ENCODE measurements at places on chromosomes 1 and 21.

GRCh38 chr1:17207046-17207445, 2.1 kb downstream of the PADI1 start:
- no peak for DNase-seq

DNA sequence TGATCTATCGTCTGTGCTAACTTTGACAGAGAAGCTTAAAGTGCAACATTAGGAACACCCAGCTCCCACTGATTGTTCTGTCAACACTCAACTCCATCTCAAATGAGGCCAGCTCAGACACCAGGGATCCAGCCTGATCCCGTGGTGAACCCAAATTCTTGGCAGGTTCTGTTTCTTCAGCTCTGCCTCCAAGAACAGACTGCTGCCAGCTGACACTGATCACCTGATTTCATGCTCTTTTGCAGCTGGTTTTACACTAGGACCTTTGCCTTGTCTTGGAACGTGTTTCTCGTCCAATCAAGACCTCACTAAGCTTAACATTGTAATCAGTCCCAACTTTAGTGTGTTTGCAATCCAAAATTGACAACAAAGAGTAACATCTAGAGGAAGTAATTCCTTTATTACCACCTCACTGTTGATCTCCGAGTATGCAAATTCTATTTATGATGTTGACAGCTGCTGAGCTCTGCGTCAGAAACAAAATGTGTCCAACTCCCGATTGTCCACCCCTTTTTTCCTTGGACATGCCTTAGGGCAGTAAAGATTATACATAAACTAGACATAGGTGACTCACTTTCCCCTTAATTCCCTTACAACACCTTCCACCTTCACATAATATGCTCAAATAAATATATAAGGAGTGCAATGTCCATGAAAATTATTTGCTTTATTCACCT, 1.6 kb upstream of the HYI start:
- DNase-seq = no peak

GRCh38 chr1:224127925-224128819, 14.3 kb downstream of the FBXO28 start:
- no peak for DNase-seq

DNA sequence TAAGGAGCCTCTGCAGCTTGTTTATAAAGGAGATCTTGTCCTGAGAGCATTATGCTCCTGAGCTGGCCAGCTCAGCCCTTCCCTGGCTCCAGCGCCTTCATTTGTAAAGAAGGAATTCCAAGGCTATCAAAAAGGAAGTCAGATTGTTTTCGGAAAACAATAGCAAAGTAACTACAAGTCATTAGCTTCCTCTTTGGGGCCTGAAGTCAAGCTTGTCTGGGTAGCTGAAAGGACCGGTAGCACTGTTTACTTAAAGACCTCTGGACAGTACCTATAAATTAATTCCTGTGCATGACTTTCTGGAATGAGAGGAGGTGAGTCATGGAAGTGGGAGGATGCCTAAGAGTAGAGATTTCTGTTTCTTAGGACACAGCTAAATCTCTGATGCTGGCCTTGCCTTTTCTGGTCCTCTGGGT, 20.7 kb upstream of the GJA5 start:
- no peak for DNase-seq

DNA sequence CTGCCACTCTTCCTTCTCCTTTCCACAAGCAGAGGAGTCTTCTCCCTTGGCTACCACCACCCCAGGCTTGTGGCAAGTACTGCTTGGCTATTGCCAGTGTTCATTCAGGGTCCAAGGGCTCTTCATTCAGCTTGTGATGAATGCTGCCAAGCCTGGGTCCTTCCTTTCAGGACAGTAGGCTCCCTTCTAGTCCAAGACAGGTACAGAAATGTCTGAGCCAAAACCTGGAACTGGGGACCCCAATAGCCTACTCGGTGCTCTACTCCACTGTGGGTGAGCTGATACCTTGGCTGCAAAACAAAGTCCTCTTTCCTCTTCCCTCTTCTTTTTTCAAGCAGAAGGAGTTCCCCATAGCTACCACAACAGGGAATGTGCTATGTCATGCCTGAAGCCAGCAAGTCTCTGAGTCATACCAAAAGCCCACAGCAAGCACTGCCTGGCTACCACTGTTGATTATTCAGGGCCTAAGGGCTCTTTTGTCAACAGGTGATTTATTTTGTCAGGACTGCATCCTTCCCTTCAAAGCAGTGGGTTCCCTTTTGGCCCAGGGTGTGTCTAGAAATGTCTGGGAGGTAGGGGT, 268.9 kb downstream of the HHAT start:
- peak; percentile 85 for DNase-seq

- DNase-seq = no peak
Measured at GRCh38 chr1:66028035-66028434, 235.3 kb downstream of the PDE4B start.

DNA sequence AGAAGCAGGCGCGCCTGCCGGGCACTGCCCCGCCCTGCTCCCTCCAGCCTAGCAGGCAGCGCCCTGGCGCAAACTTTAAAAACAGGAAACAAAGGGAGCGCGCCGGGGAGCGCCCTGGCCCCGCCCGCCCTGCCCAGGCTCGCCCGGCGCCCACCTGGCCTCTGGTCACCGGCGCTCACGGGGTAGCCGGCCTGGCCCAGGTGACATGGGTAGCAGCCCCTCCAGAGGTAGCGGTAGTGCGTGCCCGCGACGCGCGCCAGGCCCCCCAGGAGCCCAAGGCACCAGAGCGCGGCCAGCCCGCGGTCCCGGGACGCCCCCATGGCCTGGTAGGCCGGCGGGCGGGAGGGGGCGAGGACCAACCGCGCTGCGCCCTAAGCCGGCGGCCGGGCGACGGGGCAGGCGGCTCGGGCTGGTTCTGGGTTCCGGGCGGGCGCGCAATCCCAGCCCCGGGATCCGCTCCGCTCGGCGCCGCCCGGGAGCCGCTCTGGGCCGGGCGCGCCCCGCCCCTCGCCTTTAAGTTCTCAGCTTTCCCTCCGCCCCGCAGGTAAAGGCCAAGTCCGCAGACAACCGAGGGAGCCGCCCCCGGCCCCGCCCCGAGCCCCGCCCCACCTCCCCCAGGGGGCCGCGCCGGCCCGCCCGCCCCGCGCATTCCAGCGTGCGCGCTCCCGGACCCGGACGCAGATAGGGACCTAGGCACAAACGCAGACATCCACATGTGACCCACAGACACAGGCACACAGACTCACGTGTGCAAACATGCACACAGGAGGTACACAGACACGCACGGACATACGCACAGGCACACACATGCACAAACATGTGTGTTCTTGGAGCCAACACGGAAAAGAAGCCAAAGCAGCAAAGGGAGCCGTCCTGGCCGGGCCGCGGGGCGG, 76.7 kb downstream of the ARHGEF16 start:
- DNase-seq = peak; percentile 20

- no peak for DNase-seq
Measured at GRCh38 chr21:43697758-43698643, 20.9 kb upstream of the PDXK start.

DNA sequence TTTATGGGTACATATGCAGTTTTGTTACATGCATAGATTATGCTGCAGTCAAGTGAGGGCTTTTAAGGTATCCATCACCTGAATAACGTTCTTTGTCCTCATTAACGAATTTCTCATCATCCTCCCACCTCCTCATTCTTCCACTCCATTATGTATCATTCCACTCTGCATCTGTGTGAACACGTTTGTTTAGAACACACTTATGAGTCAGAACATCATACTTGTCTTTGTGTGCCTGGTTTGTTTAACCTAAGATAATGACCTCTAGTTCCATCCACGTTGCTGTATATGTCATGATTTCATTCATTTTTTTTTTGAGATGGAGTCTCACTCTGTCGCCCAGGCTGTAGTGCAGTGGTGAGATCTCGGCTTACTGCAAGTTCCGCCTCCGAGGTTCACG, 6.7 kb upstream of the MPC2 start:
- no peak for DNase-seq

DNA sequence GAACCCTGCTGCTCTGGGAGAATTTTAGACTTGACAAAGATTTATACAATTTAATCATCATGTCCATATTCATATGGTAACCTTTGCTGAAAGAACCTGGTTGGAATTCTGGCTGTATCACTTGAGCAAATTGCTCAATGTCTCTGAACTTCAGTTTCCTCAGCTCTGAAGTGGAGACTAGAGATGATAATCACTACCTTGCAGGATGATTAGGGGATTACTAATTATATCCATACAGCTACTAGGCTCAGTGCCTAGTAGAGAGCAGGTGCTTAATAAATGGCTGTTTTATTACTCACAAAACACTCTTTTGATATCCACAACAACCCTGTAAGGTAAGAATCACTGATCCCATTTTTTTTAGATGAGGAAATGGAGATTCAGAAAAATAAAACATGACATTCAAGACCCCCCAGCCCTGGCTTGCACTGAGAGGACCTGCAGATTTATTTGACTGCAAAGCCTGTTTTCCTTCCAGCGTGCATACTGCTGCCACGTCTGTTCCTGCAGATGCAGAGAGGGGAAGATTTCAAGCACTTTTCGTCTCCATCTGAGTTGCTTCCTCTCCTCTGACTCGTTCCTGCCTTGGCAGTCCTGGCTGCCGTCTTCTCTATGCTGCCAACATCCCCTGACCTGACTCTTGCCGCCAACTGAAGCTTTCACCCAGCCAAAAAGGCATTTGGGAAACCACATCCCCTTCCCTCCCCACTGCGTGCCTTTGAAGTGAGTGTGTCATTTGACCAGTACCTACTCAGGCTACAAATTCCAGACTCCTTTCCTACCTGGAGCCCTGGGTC, 203.0 kb downstream of the PLPP3 start:
- DNase-seq = no peak

GRCh38 chr1:77282866-77283539, 1.2 kb downstream of the AK5 start:
- no peak for DNase-seq

GRCh38 chr21:42632336-42632751, 21.1 kb upstream of the PDE9A start:
- DNase-seq = no peak

All from epithelial cell of prostate (primary cell).